ENCODE measurements at places on chromosomes 2 and 18.

DNA sequence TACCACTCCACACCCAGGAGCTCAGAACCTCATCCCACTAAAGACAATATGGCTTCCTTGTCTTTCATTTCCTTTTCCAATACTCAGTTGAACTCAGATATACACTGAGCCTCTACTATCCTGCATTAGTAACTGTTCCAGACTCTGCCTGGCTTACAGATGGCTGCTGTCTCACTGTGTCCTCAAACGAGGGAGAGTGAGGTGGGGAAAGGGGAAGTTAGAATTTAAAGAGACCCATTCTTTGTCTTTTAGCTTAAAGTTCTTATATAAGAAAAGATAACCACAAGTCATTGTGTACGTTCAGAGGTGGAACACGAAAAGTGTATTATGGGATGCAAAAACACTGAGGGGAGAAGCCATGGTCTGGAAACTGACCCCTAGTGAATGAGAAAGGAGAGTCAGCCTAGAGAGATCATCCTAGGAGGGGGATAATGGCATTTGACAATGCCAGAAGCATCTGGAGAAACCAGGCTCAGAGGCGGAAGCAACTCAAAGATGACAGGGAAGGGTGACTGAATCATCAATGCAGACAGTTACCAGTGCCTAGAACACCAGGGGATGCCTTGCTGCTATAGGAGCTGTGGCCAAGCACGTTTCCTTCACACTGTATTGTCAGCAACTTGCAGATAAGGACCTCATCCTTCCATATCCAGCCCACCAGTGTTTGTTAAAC lies 170.7 kb downstream of the CYRIA start:
- DNase-seq, result no peak

GRCh38 chr2:159760326-159760725 lies 37.7 kb downstream of the CD302 start:
- no peak for DNase-seq

DNA sequence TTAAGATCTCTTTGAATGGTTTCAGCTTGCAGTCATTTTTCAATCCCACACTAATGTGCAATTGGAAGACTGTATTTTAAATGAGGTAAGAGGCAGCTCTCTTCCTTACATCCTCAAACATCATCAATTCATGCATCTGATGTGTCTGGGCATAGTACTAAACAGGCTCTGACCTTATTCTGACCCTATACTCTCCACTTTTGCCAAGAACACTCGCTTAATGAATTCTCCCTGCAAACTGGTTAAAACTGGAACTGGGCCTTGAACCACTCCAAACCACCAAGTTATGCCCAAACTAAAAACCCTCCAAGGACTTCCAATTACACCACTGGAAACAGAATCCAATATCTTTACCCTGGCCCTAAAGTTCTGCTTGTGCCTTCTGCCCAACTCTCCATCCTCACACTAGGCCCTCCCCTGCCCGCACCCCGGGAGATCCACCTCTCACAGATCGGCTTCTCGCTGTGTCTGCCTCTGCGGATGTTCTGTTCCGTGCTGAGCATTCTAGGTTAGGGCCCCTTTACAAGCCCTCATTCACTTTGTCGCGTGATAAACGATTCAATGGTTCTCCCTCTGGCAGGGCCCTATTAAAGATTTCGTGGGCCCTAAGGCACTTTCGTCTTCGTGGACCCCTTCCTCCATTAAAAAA lies 1.2 kb downstream of the M1AP start:
- DNase-seq, result no peak

DNA sequence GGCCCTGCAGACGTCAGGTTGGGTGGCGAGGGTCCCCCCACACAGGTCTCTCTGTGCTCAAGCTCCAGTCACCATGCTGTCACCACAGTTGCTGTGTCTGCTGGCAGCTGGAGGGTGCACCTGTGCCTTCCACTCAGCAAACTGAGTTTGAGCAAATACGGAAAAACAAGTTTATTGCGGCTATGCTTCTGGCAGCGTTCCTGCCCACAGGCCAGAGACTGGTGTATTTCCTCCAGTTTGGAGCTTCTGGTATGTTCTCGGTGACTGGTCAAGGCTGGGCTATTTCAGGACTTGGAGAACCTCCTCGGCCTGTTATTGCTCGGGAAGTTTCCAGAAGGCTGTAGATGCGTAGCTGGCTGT lies 132.6 kb downstream of the SEPTIN10 start:
- no peak for DNase-seq

- no peak for DNase-seq
These were observed 614.6 kb upstream of the SOX11 start for GRCh38 chr2:5077479-5078089.

DNA sequence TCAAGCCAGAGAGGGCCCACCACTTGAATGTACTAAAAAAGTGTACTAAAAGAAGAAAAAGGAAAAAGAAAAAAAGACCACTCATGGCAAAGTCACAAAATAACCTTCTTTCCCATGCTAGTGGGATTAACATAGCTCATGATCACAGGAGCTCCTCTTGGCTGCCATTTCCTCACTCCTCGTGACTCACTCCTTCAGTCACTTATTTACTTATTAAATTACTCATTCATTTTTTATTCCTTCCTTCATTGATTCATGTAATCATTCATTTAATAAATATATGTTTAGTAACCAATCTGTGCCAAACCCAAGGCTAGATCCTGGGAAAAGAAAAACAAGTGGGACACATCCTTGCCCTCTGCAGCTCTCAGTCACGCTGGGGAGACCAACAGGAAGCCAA lies 300.5 kb downstream of the INSIG2 start:
- no peak for DNase-seq

GRCh38 chr2:232901736-232902578 lies 31.9 kb downstream of the SNORC start:
- no peak for DNase-seq

DNA sequence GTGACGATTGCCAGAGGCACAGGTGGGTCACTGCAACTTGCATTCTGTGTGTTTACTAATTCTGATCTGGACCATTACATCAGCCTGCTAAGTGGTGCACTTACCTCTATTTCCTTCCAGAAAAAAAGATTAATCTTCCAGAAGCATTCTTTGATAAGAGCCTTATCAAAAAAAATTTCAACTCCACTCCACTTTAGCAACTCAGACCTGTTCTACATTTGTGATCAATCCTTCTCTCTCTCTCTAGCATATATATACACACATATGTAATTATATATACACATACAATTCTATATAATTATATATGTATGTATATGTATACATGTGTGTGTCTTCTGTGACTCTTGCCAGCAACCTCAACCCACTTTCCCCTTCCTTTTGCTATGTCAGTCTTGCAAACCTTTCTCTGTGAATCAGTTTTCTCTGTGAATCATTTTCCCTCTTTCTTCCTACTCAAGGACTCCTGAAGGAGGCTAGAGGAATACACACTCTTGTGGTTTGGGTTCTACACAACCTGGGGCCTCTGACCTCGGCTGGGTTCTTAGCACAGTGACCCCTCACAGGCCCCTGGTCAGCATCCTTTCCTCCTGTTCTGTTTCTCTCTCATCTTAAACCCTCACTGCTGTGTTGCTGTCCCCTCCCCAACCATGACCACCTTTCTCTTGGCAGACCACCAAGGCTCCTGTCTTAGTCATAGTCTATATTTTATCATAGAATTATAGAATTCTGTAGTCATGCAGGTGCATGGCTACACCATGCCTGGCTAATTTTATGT lies 130.4 kb upstream of the PELI1 start:
- DNase-seq, result no peak

DNA sequence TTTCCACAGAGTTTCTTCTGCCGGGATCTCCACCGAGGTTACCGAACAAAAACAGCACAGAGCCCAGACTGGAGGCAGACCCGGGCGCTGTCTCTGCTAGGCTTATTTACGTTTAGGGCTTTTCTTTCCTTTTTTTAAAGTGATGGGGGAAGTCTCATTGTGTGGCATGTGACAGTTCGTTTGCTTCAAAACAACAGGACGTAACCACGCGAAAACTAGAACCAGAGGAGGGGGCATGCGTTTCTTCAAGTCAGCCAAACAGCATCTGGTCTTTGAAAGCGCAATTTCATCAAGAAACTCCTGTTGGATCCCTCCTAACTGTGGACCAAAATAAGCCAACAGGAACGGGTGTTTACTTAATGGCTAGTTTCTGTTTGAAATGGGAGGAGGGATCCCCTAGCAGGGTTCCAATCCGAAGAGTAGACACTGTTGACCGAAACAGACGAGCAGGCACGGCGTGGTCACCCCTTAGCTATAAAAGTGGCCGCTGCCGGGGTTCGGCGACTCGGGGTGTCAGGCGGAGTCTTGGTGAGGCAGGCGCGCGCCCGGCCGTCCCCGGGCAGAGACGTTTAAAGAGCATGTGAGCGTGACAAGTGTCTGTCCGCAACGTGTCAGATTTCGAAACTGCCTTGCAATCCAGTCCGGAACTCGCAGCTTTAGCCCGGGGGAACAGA lies 997 bp upstream of the TGIF1 start:
- DNase-seq, result peak; percentile 69

All from anterior cingulate cortex (tissue), 58 donors.